T-helper 1 cell (primary cell): ENCODE measurements at places on chromosomes 11 and 22.

DNA sequence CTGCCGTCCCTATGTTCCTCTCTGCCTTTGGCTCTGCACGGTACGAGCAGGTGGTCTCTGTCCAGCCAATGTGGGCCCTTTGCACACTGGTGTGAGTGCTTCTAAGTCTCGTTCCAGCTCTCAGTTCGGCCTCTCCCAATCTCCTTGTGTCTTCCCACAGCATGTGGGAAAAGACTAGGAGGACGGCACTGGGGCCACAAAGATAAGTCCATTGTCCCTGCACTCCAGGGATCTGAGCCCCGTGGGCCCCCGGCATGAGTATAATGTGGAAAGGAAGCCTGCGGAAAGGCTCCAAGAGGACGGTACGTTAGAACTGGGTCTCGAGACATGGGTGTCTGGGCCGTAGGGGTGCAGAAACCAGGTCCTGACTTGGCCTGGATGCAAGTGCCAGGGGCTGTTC lies 16.4 kb downstream of the MYEOV start:
- DNase-seq = no peak

- DNase-seq = no peak
Measured at GRCh38 chr22:44588348-44588747, 90.3 kb upstream of the RTL6 start.

- peak; percentile 74 for DNase-seq
Measured at GRCh38 chr22:22810018-22810427, 77.6 kb upstream of the IGLL5 start.

DNA sequence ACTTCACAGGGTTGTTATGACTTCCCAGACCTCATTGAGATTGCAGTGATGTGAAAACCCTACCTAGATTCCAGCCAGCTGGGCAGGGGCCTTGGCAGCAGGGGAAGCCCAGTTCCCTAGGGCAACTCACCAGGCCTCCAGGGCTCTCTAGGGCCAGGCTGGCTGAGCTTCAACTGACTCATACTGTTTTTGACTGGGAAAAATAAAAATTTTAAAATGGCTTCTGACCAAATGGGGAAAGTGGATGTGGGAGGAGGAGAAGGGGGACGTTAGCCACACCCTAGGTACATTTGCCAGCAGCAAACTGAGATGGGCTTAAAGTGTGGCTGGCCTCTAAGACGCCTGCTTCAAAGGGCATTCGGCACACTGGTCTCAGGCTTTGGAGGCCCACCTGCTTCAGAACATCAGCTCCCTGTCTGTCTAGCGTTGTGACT lies 39.0 kb downstream of the BMAL1 start:
- DNase-seq = no peak

- no peak for DNase-seq
Measured at GRCh38 chr22:38471237-38471636, 3.3 kb downstream of the KDELR3 start.

DNA sequence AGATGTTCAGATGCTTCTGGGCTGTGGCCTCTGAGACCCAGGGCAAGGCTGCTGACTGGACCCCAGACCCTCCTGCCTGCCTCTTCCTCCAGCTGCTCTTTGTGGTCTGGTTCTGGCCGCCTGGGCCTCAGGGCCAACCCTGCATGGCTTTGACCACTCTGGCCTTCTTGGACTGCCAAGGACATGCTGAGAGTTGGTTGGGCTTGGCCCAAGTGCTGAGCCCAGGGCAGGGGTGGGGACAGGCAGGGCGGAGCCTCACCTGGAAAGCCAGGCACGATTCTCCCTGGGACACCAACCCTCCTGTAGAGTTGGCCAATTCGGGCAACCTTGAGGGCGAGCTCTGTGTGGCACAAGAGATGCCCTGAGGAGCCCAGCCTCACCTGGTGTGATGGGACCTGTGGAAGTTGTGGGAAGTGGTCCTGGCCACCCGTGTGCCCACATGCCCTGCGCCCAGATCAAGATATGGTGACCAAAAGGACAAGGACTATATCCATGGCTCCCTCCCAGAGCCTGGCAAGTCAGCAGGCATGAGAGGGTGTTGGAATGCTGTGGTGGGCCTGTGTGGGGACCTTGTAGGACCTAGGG lies 11.6 kb downstream of the TANGO2 start:
- DNase-seq = no peak

DNA sequence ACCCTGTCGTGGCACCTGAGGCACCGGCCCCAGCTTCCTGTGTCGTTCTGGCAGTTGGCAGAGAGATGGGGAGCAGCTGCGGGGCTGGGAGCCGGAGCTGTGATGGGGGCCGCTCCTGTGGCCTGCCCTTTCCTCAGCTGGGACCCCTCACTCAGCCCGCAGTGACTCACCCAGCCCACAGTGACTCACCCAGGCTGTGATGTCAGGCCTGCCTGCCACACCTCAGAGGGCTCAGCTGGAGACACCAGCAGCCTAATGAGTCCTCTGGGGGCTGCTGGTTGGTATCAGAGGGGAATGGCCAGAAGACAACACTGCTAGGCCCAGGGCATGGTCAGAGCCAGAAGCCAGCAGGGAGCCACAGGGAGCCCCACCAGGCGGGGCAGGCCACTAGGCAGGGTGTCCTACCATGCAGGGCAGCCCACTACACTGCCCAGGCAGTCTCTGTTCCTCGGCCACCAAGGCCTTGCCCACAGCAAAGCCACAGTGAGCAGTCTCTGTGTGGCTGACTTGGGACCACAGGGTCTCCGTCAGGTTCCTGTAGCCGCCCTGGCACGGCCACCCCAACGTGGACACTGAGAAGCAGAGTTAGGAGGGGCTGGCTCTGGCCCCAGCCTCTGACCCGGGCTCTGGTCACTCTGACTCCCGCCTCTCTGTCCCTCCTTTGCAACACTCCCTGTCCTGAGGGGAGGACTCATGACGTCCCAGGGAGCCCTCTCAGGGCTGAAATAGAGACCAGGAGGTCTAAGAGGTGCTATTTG lies 4.2 kb upstream of the FXYD2 start:
- DNase-seq = peak; percentile 62

- no peak for DNase-seq
Measured at GRCh38 chr11:7522121-7522520, 8.3 kb downstream of the PPFIBP2 start.

DNA sequence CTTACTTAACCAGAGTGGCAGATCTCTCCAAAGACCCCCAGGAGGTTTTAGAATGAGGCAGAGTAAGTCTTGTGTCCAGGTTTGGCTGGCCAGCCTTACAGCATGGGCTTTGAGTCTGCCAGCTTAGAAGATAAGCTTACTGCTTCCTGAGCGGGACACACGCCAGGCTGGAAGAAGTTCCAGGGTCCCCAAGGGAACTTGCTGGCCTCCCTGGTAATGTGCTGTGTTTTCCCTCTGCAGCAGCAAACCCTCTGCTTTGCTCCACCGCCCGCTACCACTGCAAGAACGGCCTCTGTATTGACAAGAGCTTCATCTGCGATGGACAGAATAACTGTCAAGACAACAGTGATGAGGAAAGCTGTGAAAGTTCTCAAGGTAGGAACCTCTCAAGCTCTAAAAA lies 154.2 kb downstream of the LDLRAD3 start:
- no peak for DNase-seq

- no peak for DNase-seq
Measured at GRCh38 chr11:26109658-26110368, 222.1 kb upstream of the ANO3 start.

- DNase-seq = no peak
Measured at GRCh38 chr11:6841694-6842093, 3.8 kb upstream of the OR10A5 start.

GRCh38 chr22:36364255-36365019 lies 23.3 kb downstream of the MYH9 start:
- DNase-seq = no peak

DNA sequence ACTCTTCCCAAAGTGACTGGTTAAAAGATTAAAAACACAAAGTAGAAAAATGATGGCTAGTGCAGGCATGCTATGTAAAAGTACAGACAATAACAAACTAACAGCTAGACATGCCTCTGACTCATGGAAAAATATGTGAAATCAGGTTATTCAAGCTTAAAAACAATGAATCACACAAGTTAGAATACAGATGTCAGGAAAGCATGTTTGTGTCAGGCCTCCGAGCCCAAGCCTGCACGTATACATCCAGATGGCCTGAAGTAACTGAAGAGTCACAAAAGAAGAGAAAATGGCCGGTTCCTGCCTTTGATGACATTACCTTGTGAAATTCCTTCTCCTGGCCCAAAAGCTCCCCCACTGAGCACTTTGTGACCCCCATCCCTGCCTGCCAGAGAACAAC lies 110.1 kb downstream of the NOX4 start:
- no peak for DNase-seq

GRCh38 chr11:72511393-72512047 lies 77.2 kb upstream of the CLPB start:
- DNase-seq = no peak

GRCh38 chr11:17786824-17787525 lies 52.4 kb downstream of the KCNC1 start:
- DNase-seq = no peak

- DNase-seq = no peak
Measured at GRCh38 chr11:114820621-114821020, 142.3 kb downstream of the NXPE2 start.

DNA sequence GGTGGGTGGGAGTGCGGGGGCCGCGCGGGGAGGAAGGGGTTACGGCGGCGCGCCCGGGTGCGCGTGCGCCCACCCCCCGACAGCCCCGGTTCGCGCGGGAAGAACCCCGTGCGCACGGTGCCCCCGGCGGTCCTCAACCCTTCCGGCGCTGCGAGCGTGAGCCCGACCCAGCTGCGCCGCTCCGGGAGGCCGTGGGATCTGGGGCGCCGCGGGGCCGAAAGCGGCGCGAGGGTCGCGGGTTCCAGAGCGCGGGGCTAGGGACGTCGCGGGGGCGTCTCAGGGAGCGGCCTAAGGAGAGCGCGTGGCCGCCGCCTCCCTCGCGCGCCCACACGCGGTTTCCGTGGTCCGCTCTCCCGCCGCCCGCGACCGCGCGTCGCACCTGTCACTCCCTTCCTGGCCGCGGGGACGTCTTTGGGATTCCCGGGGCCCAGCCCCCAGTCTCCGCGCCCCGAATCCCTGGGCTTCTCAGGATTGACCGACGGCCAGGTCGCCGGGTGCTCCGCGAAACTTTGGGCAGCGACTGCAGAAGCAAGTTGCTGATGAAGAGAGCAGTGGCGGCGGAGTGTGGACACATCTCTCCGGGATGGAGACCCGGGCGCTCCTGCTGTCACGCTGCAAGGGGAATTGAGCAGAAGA lies 582 bp downstream of the SREBF2 start:
- DNase-seq = peak; percentile 52

- peak; percentile 33 for DNase-seq
Measured at GRCh38 chr11:72223615-72224563, 678 bp upstream of the INPPL1 start.

- no peak for DNase-seq
Measured at GRCh38 chr11:69746752-69747742, 28.1 kb downstream of the FGF4 start.

DNA sequence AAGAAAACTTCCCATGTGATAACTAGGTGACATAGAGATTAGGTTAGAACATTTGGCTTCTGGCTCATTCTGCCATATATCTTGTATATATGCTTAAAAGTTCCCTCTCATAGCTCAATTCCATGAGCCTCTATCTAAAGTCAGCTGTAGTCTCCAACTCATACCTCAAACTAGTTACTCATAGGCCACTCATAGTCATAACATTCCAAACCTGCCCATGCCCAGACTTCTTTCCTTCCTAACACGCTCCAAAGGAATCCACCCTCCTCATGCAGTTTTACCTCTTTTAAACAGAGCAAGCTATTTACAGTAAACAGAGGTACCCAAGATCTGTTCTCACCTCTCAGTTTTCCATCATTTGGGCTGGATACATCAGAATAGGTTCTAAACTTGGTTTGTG lies 39.4 kb downstream of the GLYATL2 start:
- no peak for DNase-seq

GRCh38 chr22:46072110-46072881 lies 78.0 kb upstream of the PPARA start:
- no peak for DNase-seq

DNA sequence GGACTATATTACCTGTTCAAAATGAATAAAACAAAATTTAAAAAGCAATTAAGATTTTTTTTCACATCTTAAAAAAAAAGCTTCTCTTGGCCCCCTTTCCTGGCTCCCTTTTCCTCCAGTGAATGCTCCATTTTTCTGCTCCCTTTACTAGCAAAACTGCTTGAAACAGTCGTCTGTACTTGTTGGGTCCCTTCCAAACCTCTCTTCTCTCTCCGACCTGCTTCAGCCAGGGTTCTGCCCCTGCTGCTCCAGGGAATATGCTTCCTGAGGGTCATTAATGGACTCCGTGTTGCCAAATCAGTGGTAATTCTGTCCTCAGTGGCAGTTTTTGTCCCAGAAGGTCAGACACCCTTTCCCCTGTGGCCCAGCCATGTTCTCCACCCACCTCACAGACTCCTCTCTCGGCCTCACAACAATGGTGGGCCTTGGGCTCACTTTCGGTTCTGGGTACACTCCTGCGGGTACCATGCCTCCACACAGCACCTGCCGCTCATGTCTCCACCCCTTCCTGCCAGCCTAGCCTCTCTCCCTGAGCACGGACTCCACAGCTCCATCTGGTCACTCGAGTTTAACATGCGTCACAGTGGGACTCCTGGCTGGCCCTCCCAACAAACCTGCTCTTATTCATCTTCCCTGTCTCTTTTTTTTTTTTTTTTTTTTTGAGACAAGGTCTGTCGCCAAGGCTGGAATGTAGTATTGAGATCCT lies 7.8 kb upstream of the POLR3H start:
- DNase-seq = no peak

- DNase-seq = no peak
Measured at GRCh38 chr11:32779136-32779535, 15.3 kb downstream of the CCDC73 start.

GRCh38 chr11:105713696-105714095 lies 103.8 kb downstream of the GRIA4 start:
- DNase-seq = no peak

DNA sequence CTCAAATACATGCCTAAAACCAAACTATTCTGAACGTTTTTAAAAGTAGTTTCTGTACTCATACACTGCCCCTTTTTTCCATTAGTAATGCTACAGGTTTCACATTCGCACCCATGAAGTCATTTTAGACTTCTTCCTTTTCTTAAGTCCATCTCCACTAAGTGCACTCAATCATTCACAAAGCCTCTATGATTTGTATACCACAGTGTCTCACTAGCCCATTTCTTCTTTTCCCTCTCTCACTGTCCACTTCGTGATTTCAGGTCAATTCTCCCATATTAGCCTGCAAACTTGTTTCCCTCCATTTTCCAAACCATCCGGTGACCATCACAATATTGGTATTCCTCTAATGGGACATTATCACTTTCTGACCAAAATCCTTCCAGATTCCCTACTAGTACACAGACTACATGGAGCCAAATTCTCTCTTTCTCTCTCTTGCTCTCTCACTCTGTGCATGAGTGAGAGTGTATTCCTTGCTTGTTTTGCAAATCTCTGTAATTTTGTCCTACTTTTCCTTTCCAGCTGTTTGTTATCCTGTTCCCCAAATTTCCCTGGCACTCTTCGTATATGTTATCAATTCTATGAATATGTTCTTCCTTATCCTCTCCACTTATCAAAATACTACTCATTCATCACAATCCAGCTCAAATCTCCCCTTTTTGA lies 3.4 kb upstream of the ZC3H12C start:
- no peak for DNase-seq

GRCh38 chr11:43376594-43376993 lies 17.9 kb downstream of the TTC17 start:
- DNase-seq = no peak

- DNase-seq = no peak
Measured at GRCh38 chr11:126624506-126624905, 269.0 kb downstream of the ST3GAL4 start.
